MCF 10A (cell line): ENCODE measurements at places on chromosomes 7 and 10.

GRCh38 chr7:107224374-107225223, 55.8 kb downstream of the HBP1 start:
- H3K36me3 ChIP-seq = peaks cover 16% of the 10 kb centered on the region
- H3K4me1 ChIP-seq = no peaks in the 10 kb centered on the region
- H3K27ac ChIP-seq = no peak overlapping the region
- H3K27me3 ChIP-seq = no peaks in the 10 kb centered on the region
- no peak for DNase-seq

GRCh38 chr10:84352251-84352842, 24.0 kb downstream of the CCSER2 start:
- DNase-seq = peak; percentile 77
- H3K4me3 ChIP-seq = no peak overlapping the region
- H3K36me3 ChIP-seq = no peaks in the 10 kb centered on the region
- H3K4me1 ChIP-seq = peaks cover 32% of the 10 kb centered on the region
- no peaks in the 10 kb centered on the region for H3K27me3 ChIP-seq

DNA sequence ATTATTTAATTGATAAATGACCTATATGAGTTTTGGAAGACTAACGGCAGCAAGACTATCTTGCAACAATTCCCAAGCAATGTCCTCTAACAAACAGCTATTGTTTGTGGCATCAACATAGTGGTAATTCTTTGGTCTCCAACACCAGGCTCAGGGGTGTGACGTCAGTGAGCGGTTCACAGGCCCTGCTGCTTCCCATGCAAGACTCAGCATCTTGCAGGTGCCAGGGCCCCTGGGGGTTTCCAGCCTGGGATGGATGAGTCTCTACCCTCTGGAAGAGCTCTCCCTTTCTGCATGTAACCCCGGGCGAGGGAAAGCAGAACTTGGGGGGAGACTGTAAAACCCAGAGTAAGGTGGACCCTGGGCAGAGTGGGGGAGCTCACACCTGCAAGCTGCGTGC, 164.7 kb downstream of the ACTR3B start:
- no peaks in the 10 kb centered on the region for H3K4me1 ChIP-seq
- no peaks in the 10 kb centered on the region for H3K27me3 ChIP-seq
- H3K27ac ChIP-seq = no peak overlapping the region

DNA sequence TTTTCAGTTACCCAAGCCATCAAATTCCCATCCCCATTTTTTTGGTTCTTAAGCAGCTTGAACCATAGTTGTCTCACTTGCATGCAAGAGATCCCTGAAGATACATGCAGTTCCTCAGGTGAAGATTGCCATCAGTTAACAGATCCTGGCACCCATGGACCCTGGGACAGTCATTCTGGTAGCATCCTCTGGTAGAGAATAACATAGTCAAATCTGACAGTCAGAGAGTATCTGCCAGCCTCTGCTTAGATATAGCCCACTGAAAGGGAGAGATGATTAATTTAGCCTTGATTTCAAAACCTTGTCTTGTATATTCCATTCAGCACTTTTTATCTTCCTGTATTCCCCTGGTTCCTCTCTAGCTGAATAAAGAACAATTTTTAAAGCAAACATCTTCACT, 280.4 kb downstream of the KCNMA1 start:
- H3K4me3 ChIP-seq = no peak overlapping the region
- H3K27ac ChIP-seq = no peak overlapping the region
- no peaks in the 10 kb centered on the region for H3K36me3 ChIP-seq
- H3K27me3 ChIP-seq = no peaks in the 10 kb centered on the region
- DNase-seq = no peak

GRCh38 chr7:74365322-74366022, 76.3 kb downstream of the CLIP2 start:
- no peak overlapping the region for H3K27ac ChIP-seq
- H3K4me3 ChIP-seq = no peak overlapping the region
- peaks cover 12% of the 10 kb centered on the region for H3K36me3 ChIP-seq

DNA sequence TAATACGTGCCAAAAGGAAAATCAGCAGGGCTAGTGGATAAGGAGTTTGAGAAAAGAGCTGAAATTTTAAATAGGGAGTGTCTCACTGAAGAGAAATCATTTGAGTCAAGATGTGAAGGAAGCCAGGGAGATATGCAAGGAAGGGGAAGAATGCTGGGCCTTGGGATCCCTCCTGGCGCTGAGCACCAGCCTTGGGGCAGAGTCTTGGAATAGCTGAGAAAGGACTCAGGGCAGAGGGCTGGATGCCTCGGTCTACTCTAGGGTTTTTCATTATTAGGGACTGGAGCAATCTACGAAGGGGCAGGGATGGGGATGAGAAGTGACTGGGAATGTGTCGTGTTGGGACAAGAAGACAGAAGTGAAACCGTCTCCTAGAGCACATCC, 484 bp downstream of the ZWINT start:
- H3K27me3 ChIP-seq = no peaks in the 10 kb centered on the region
- H3K27ac ChIP-seq = peak overlapping the region; percentile 77
- peak overlapping the region; percentile 95 for H3K4me3 ChIP-seq
- DNase-seq = no peak
